ENCODE measurements at places on chromosomes 2 and 18. TPM values are rescaled to one million over a fixed set of nuclear protein-coding genes. Genes with fewer than 3 reads are reported as not detected.

Gene PAX8
- 2.0 TPM for total RNA-seq

DNA sequence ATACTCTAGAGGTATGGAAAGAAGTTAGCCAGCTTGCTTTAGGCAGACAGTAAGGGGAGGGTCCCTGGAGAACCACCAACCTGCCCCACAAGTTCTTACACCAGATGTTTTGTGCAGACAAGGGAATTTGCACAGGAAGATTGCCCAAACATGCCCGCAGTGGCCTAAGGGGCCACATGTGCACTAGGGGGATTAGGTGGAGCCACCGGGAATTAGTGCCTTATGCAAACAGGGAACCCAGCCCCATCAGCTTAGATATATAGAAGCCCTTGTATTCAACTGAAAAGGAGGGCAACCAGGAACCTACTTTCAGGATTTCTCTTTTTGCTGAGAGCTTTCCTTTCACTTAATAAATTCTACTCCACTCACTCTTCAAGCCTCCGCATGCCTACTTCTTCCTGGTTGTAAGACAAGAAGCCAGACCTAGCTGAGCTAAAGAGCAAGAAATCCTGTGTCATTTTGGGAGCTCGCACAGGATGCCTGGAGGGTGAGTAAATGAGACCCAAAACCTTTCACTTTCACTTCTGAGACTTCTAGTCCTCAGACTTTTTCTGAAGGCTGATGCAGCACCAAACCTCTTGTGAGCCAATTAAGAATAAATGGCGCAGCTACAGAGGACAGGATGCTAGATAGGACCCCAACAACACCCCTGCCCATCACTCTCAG, 146.3 kb downstream of the GCA start:
- ATAC-seq: peak; percentile 79

GRCh38 chr18:22370414-22370813, 47.3 kb downstream of the CTAGE1 start:
- ATAC-seq: no peak

GRCh38 chr2:238549866-238550265, 123.1 kb downstream of the ASB1 start:
- no peak for ATAC-seq

Gene RGPD4
- 0.17 TPM for total RNA-seq

Gene PLEKHM3
- total RNA-seq: 8.6 TPM

Gene RAPH1
- total RNA-seq: 1.1 TPM

GRCh38 chr2:74708296-74708695, 54.2 kb downstream of the SEMA4F start:
- ATAC-seq: no peak

Gene MYL1
- total RNA-seq: not detected

- no peak for ATAC-seq
Measured at GRCh38 chr2:30218814-30219213, 12.5 kb upstream of the LBH start.

DNA sequence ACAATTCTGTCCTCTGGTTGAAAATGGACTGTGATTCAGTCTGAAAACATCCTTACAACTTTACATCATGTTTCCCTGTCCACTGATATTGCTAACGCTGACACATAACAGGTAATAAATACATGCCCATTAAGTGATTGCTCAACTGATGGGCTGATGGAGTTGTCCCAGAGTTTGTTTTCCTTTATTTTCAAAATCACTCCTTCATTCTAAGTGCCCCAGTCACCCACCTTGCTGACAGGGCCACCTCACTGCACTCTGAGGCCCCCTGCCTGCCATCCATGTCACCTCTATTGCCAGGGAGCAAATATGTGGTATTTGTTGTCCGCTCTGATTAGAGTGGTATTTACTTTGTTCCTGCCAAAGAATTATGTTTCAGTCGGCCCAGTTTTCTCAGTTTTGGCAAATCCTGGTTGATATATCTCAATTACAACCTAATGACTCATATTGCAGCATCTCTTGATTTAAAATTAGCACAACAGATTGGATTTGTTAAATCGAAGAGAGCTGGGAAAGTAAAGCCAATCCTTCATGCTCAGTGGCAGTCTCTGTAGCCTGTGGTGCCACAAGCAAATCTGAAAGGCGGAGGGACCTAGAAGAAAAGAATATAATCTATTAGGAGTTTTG, 105.1 kb downstream of the RDH14 start:
- ATAC-seq: peak; percentile 59

DNA sequence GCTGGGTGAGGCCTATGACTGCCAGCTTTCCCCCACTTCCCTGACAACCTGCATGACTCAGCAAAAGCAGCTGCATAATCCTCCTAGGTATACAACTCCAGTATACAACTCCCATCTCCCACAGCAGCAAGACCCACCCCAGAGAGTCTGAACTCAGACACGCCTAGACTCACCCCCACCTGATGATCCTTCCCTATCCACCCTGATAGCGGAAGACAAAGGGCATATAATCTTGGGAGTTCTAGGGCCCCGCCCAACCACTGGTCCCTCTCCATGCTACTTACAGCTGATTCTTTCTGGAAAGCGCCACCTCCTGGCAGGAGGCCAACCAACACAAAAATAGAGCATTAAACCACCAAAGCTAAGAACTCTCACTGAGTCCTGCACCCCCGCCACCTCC, 296.5 kb downstream of the DCC start:
- ATAC-seq: no peak

Gene GCG
- not detected for total RNA-seq

- ATAC-seq: peak; percentile 52
Measured at GRCh38 chr18:59881728-59882656, 17.8 kb upstream of the PMAIP1 start.

DNA sequence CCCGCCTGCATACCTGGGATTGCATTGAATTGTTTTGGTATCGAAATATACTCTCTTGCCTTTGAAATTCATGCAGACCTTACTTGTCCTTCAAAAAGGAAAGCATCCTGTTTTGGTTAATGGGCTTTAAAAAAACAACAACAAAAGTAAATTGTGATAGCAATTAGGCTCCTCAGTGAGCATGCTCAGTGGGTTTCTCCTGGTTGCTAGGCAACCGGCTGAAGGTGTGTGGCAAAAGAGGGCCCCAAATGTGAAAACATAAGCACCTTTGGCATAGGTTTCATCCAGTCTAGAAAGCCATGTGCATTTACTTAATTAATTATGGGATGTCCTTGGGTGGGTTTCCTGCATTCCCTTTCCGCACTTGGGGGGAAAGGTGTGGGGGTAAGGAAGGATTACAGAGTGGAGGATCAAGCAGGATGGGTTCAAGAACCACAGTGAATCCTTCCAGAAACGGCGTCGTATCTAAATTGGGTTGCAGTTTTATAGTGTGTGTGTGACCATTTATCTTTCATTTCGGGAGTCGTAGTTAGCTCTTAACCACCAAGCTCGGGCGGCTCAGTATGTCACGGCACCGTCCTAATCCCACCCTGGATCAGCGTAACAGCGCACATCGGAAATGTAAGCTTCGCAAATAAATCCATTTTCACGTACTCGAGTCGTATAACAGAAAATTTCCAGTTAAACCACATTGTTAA, 274.9 kb upstream of the TCF4 start:
- no peak for ATAC-seq

GRCh38 chr2:240655931-240656886, 26.5 kb downstream of the AQP12B start:
- no peak for ATAC-seq

GRCh38 chr2:239297142-239298004, 103.4 kb downstream of the HDAC4 start:
- ATAC-seq: no peak

GRCh38 chr2:113251118-113251517, 27.6 kb downstream of the PAX8 start:
- no peak for ATAC-seq

DNA sequence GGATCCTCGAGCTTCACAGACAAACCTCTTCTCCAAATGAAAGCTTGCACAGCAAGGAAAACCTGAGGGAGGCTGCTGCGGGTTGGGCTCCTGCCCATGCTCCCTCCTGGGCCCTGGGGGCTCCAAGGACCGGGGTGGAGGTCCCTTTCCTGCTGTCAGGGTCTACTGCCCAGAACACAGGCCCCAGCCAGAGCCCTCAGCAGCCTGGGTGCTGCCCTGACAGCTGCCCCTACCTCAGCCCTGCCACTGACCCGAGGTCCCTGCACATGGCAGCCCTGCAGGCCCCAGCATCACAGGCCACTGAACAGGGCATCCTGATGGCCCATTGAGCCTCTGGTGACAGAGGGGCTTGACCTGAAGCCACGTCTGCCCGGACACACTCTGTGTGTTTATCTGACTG, 41.0 kb downstream of the CROCC2 start:
- ATAC-seq: no peak

Gene TRIM54
- total RNA-seq: 0.27 TPM

Gene HAAO
- 2.2 TPM for total RNA-seq

DNA sequence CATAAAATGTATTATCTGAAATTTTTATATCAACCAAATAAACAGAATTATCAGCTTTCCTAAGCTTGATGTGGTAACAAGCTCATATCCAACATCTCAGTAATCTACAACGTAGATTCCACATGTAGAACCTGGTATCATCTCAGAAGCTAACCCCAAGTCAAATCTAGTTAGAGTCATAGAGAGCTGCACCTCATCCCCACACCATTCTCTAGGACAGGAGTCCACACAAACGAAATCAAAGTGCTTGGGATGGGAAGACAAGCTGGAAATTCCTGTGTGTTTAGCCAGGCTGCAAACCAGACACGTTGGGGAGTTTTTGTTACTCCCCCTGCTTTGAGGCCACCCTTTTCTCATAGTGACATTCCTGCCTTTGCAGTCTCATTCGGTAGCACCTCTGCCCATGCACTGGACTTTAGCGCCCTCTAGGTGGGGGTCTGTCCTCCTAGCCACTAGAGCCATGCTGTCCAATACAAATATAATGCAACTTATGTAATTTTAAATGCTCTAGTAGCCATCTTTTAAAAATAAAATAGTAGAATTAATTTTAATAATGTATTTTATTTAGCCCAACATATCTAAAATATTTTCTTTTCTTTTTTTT, 28.1 kb upstream of the SATB2 start:
- peak; percentile 52 for ATAC-seq

DNA sequence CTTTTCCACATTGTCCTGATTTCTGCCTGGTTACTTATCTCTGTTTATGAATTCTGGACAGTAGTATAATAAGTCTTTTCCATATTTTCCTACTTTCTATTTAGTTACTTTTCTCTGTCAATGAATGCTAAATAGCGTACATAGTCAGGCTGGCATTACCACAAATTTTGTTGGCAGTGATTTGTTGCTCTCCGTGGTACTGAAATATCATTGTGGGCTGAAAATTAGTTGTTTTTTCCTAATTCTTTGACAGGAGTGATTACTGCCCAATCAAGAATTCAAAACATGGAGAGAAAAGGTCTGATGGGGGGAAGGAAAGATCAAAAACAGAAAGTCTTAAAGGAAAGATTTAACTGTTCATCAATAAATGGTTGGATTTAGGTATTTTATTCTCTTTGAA, 7.7 kb upstream of the GALNT13 start:
- ATAC-seq: no peak

- no peak for ATAC-seq
Measured at GRCh38 chr2:107751936-107752335, 74.8 kb upstream of the RGPD4 start.

Gene XDH
- total RNA-seq: 0.36 TPM

Gene VWA3B
- 0.36 TPM for total RNA-seq

GRCh38 chr18:31783059-31783458, 22.4 kb upstream of the SLC25A52 start:
- no peak for ATAC-seq

All from motor neuron (in vitro differentiated cells).